ENCODE measurements at places on chromosomes 4 and X.

DNA sequence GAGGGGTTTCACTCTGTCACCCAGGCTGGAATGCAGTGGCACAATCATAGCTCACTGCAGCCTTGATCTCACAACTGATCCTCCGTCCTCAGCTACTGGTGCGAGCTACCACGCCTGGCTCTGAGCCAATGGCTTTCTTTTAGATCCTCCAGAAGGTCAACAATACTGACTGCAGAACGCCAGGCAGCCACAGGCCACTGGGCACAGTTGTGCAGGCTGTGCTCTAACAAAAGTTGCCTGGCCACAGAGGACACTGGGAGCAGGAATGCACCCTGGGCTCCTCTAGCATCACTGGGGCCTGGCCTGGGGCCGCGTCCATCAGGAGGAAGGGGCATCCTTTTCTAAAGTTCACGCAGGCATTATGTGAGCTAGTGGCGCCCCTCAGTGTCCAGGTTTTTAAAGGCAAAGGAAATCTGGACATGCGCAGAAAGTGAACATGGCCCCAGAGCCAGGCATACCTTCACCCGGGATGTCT, 14.9 kb upstream of the PORCN start:
- DNase-seq: peak; percentile 74

- no peak for DNase-seq
Measured at GRCh38 chr4:154304679-154305078, 186.9 kb downstream of the DCHS2 start.

DNA sequence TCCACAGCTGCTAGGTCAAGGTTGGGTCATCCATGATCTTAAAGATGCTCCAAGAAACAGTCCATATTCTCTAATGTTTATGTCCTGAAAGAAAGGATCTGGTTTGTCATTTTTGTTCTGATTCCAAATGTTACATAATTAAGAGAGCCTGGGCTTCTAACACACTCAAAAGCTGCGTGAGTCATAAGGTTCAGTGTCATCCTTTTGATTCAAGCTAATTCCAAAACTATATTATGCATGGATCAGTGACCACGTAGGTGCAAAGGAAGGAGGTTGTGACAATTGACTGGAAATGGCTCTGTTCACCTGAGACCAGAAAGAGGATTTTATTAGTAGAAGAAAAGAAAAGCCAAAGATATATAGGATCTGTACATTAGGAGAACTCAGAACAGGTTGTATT, 268.7 kb upstream of the GK2 start:
- DNase-seq: no peak

DNA sequence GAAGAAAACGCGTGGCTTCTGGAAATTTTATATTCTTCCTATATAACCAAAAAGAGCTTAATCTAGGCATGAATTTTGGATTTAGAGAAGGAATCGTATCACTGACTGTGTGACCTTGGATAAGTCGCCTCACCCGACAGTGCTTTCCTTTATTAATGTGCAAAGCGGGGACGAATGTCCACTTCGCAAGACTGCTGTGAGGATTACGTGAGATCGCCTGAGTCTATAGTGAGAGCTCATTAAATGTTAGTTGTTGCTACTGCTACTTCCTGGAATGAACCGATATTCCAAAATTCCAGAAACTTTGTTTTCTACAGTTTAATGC, 448 bp upstream of the TBC1D8B start:
- no peak for DNase-seq

DNA sequence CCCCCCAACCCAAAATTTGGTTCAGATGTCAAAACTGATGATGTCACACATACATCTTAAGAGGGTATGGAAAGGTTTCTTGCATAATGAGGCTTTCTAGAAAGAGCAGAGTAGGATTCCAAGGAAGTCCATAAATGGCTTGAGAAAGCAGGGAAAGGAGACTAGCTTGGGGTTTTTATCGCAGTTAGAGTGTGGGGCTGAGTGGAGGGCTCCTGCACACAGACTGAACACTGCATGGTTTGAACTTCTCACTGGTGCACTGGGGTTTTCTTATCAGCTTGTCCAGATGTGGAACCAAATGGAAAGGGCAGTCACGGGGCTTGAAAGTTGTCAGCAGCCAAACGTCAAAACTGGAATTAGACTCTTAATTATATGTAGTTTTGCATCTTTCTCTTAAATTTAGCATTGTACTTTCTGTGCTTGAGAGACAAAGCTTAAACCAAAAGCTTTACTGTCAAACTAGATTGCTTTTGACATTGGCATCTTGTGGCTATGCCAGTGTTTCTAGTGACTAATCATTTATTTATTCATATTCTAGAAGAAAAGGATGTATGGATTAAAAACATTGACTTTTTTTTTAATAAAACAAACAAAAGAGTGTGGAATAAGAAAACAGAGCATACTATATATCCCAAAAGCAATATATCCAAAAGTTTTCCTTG, 78.3 kb upstream of the STIM2 start:
- DNase-seq: peak; percentile 30

DNA sequence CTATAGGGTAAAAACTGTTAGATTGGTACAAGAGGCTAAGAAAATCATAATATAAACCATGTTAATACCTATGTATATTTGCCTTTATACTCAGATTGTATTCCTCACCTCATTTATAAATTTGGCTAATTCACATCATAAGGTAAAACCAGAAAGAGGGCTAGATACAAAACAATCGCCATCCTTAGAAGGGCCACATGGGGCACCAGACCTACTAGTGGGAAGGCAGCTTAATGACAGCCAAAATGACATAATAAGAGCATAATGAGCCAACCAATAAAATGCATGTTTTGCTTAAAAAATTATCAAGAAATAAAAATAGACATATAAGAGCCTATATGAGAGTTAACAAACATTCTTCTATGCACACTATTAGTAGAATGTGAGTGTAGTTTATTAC, 107.3 kb upstream of the PRDX4 start:
- DNase-seq: no peak

- DNase-seq: no peak
Measured at GRCh38 chr4:148503681-148504080, 61.5 kb upstream of the NR3C2 start.

DNA sequence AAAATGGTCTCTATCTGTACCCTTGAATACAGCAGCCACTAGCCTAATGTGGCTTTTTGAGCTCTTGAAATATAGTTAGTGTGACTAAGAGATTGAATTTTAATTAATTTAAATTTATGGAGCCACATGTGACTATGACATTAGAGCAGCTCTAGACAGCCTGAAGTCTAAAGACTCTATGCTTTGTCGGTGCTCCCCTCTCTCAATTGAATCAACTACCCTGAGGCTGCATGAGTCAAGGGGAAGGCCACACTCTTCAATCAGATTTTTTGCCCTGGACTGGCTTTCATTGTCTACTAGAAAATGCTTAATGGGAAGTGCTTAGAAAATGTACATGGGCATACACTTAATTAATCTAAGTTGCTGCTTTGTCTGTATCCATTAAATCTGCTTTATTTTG, 11.7 kb downstream of the TLR7 start:
- no peak for DNase-seq

DNA sequence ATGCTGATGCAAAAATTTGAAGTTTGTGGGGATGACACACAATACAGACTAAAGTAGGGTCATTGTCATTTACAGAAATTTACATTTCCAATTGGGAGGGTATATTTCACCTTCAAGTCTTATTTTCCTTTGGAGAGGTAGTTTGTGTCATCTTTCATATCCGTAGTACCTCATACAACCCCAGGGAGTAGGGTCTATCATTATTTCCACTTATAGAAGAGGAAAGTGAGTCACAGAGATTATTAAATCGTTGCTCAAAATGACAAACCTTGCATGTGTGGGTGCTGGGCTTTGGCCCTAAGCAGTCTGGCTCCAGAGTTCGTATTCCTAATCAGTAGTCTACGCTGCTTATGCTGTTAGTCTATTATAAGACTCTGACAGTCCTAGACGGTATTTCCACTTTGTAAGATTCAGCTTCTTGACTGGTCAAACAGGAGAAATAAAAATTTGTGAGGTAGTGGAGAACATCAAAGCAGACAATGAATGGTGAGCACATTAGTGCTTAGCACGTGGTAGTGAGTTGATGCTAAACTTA, 516.5 kb downstream of the PCDH7 start:
- DNase-seq: no peak

GRCh38 chrX:42809569-42809968, 31.6 kb upstream of the PPP1R2C start:
- DNase-seq: no peak

DNA sequence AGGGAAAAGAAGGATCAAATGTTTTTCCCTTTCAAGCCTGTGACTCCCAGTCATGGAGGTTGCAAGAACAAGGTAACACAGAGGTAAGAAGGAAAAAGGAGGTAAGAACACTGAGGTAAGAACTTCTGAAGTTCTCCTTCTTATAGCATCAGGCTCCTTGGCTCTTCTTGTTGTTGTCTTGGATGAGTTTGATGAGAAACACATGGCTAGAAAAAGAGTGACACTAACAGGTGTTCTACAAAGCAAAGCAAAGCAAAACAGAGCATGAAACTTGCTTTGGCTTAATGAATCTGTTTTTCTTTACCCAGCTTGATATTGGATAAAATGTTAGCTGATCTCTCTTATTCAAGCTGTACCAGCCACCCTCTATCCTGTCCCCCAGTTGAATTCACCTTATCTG, 231.2 kb upstream of the F9 start:
- DNase-seq: no peak

GRCh38 chrX:76987381-76987780, 459.8 kb upstream of the FGF16 start:
- DNase-seq: no peak

GRCh38 chrX:64202808-64203325, 2.6 kb downstream of the AMER1 start:
- DNase-seq: peak; percentile 1

DNA sequence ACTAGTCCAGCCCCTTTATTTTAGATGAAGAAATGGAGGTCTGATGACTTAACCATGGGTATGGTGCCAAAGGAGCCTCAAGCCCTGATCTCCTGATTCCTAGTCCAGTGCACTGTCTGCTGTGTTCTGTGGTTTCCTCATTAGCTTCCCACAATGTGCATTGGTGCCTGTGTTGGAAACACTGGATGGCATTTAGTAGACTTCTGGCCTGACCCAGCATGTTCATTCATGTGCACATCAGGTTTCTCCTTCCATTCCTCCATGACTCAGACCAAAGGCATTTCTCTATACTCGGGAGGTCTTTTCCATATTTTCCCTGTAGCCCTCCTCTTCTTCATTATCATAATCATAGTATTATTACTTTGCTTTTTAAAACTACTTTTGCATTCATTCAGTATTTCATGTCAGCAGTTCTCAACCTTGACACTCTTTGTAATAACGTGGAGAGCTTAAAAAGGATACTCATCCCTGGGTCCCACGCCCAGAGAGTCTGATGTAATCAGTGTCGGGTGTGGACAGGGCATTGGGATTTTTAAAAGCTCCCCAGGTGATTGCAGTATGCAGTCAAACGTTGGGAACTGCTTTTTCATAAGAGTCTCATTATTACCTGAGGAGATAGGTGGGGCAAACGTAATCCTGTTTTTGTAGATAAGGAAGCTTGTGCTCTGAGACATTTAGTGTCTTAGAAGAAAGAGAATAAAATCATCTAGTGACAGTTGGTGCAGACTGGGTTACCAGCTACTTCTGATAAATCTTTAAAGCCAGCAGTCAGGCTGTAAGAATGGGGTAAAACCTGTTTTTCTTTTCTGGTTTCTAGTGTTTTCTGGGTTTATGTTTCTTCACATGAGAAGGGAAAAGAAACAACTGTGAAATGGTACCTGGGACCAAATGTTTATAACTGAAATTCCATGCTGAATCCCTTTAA, 40.9 kb upstream of the XK start:
- no peak for DNase-seq

DNA sequence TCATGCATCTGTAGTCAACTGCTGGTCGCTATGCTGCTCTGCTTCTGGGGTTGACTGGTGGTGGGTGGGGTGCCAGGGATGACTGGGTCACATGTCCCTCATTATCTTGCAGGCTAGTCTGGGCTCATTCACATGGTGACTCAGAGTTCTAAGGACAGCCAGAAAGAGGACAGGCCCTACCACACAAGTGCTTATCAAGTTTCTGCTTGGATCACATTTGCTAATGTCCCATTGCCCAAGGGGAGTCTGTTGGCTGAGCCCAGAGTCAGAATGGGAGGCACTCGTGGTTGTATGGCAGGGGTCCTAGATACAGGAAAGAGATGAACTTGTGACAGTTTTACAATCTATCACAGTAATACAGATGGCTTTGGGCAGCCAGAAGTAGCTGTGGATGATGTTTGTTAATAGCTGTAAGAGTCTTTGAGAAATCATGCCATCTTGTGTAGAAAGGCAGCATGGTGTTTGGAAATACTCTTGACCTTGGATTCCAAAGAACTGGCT, 221.3 kb downstream of the GPAT3 start:
- no peak for DNase-seq

- no peak for DNase-seq
Measured at GRCh38 chrX:32520789-32521188, 690.6 kb downstream of the DMD start.

GRCh38 chrX:69489625-69490024, 14.5 kb upstream of the NALF2 start:
- no peak for DNase-seq

GRCh38 chr4:48739560-48740019, 40.5 kb downstream of the FRYL start:
- DNase-seq: no peak

DNA sequence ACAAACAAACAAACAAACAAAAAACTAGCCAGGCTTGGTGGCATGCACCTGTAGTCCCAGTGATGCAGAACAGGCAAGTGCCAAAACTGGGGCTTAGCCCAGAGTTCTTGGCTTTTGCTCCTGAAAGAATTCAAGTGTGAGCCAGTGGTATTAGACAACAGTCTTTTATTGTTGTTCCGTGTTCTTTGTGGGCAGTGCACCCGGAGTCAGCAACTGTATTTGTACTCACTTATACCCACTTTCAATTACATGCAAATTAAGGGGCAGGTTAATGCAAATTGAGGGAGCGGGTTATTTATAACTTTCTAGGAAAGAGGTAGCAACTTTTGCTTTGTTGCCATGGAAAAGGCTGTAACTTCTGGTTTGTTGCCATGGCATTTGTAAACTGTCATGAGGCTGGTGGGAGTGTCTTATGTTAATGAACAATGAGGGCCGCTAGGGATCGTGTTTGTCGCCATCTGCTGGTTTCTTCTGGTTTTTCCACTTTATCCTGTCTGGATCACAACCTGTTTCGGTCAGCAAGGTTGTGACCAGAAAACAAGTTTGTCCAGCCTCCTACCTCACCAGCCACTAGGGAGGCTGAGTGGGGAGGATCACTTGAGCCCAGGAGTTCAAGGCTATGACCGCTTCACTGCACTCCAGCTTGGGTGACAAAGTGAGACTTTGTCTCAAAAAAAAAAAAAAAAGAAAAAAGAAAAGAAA, 88.8 kb upstream of the ESX1 start:
- DNase-seq: peak; percentile 90

All from choroid plexus epithelial cell (primary cell).